Testis (tissue), 5 donors: ENCODE measurements at places on chromosomes 2 and 18. TPM values are rescaled to one million over a fixed set of nuclear protein-coding genes. Genes with fewer than 3 reads are reported as not detected.

DNA sequence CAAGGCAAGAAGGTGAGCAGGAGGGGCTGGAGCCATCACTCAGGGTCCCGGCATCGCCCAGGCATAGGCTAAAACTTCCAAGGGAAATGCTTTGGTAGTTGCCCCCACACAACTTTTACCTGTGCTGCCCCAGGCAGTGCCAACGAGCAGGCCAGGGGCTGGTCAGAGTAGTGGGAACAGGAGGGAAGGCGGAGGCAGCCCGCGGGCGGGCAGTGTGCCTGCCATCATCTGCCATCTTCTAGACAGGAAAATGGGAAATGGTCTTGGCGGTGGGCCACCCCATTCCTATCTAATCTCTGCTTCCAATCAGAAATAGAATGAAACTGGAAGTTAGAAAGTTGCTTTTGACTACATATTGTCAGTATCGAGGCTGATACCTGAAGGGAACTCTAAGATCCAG lies 26.0 kb upstream of the LYPD6B start:
- no peaks in the 10 kb centered on the region for H3K36me3 ChIP-seq
- no peaks in the 10 kb centered on the region for H3K27me3 ChIP-seq
- no peak overlapping the region for H3K4me3 ChIP-seq
- no peaks in the 10 kb centered on the region for H3K4me1 ChIP-seq
- no peak overlapping the region for H3K27ac ChIP-seq
- no peak for DNase-seq

DNA sequence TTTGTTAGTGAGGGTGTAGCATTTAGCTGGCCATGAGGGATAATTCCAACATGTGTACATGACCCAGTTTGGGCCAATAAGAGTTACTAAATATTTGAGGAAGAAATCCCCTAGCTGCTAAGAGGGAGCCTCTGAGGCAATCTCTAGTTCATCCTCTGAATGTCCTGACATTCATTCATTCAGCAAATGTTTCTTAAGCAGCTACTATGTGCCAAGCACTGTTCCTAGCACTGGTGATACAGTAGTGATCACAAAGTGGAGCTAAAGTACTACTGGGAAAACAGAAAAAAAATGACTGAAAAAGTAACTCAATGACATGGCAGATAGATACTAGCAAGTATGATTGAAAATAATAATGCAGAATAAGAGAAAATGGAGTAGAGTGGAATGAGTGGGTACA lies 79.8 kb upstream of the PID1 start:
- H3K27ac ChIP-seq: no peak overlapping the region
- DNase-seq: no peak
- H3K4me3 ChIP-seq: no peak overlapping the region

DNA sequence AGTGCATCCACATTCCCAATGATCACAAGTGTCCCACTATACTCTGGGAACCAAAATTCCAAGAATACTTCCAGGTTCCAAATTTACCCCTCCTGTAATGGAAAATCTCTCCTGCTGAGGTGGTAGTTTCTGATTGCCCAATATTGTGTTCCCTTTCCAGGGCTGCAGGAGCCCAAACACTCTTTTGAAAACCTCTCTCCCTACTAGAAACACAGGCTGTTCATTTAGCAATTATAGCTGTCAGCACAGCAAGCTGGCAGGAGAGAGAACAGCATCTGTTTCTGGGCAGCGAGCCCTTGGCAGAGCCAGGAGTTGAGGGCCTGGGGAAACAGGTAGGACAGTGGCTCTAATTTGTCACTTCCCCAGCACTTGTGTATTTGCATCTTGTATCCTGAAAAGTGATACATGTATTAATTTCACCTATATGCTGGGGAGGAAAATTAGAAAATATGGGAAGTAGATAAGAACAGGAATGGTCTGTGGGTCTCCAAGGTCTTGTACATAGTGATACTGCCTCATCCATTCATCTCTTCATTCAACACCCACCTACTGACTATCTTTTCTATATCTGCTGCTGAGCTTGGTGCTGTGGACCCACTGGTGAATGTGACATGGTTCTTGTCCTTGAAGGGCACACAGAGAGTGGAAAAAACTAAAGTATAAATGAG lies 16.9 kb upstream of the PAIP2B start:
- H3K27ac ChIP-seq: no peak overlapping the region
- DNase-seq: no peak
- H3K4me3 ChIP-seq: no peak overlapping the region

GRCh38 chr2:196415384-196415783 lies 224.1 kb upstream of the CCDC150 start:
- H3K27ac ChIP-seq: no peak overlapping the region
- H3K4me3 ChIP-seq: no peak overlapping the region
- no peak for DNase-seq
- no peaks in the 10 kb centered on the region for H3K27me3 ChIP-seq
- no peaks in the 10 kb centered on the region for H3K4me1 ChIP-seq
- no peaks in the 10 kb centered on the region for H3K36me3 ChIP-seq

DNA sequence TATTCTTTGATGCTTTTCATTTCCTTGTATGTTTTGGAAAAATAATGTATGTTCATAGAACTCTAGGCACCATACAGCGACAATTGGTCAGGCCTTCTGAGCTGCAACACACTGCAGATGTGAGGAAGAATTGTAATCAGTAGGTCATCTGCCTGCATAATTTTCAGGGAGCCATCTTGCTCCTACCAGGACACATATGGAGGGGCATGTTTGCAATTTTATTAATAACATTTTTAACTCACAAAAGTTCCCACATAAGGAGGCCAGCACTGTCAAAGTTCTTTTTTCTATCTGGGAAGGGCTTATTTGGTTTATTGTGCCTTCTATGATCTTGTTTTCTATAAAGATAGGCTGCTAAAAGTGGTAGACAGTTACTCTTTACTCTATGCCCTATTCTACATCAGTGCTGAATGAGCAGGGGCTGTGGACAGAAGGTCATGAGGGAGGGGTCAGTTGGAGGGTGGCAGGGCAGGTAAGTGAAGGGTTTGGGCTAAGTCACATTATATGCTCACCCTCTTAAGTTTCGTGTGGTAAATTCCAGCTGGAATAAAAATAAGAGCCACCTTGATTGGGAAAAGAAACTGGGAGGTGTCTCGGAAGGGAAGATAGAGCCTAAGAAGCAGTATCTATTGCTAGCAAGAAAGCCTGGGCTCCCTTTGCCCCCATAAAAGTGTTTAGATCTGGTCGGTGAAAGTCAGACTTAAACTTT lies 126.3 kb downstream of the PLCL1 start:
- H3K4me3 ChIP-seq: no peak overlapping the region
- H3K4me1 ChIP-seq: no peaks in the 10 kb centered on the region
- no peaks in the 10 kb centered on the region for H3K36me3 ChIP-seq
- no peak overlapping the region for H3K27ac ChIP-seq
- no peak for DNase-seq

DNA sequence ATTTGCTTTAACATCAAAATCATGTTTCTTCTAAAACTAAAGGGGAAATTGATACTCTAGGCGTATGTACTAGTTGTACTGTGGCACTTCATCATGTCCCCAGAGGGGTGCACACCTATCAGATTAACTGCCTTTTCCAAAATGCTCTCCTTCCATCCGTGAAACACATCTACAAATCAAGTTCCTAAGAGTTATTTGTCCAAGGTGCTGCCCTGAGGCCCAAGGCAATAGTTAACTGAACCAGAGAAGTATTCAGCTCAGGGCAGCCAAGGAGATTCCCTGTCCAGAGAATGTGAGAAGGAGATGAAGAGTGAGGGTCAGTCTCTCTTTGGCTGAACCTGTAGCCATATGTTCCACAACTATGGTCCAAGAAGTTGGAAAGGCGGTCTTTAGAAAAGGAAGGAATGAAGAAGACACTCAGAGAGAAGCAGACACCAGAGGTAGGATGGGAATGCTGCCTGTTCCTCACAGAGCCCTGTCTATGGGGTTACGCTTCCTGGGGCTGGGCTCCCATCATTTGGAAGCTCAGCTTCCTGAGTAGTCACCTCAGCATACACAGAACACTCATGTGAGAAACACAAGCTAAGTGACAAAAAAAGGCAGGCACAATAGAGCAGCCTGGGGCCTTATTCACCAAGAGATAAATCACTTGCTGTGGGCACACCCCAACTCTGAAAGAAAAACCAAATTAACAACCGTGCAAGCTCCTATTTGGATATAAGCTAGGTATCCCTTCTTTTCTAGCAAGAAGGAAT lies 55.6 kb downstream of the ANKRD44 start:
- H3K4me1 ChIP-seq: no peaks in the 10 kb centered on the region
- no peaks in the 10 kb centered on the region for H3K27me3 ChIP-seq
- DNase-seq: no peak
- H3K36me3 ChIP-seq: no peaks in the 10 kb centered on the region
- H3K27ac ChIP-seq: no peak overlapping the region
- no peak overlapping the region for H3K4me3 ChIP-seq

GRCh38 chr2:32702303-32703064 lies 74.6 kb downstream of the TTC27 start:
- H3K27ac ChIP-seq: peak overlapping the region; percentile 51
- H3K4me1 ChIP-seq: peaks cover 3% of the 10 kb centered on the region
- no peak for DNase-seq
- H3K4me3 ChIP-seq: no peak overlapping the region
- H3K36me3 ChIP-seq: no peaks in the 10 kb centered on the region

DNA sequence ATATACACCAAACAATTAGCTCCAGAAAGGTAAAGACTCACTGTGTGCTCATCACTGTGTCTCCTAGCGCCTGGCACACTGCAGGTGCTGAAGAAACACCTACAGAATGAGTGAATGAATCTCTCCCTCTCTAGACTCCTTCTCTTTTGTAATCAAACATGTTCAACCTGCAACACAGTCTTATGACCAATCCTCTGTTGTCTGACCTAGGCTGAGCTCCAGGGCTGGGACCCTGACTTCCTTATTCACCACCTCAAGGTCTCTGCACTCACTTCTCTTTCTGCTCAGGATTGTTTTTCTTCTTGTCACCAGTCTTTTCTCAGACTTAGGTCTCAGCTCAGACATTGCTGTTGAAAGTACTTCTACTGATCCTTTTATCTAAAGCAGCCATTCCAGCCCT lies 9.8 kb downstream of the CKAP2L start:
- H3K27ac ChIP-seq: no peak overlapping the region
- no peak for DNase-seq
- H3K4me1 ChIP-seq: no peaks in the 10 kb centered on the region
- H3K36me3 ChIP-seq: no peaks in the 10 kb centered on the region

GRCh38 chr2:227313310-227313709 lies 11.7 kb upstream of the MFF start:
- peak overlapping the region; percentile 50 for H3K27ac ChIP-seq
- no peaks in the 10 kb centered on the region for H3K27me3 ChIP-seq
- H3K4me1 ChIP-seq: peaks cover 6% of the 10 kb centered on the region
- no peaks in the 10 kb centered on the region for H3K36me3 ChIP-seq

GRCh38 chr2:9761577-9761976 lies 81.7 kb upstream of the TAF1B start:
- no peaks in the 10 kb centered on the region for H3K27me3 ChIP-seq
- H3K4me3 ChIP-seq: no peak overlapping the region
- DNase-seq: peak; percentile 79
- no peaks in the 10 kb centered on the region for H3K36me3 ChIP-seq
- peaks cover 41% of the 10 kb centered on the region for H3K4me1 ChIP-seq

GRCh38 chr2:80001701-80002101 lies 302.9 kb downstream of the LRRTM1 start:
- no peaks in the 10 kb centered on the region for H3K4me1 ChIP-seq
- H3K27me3 ChIP-seq: no peaks in the 10 kb centered on the region
- H3K4me3 ChIP-seq: no peak overlapping the region
- no peaks in the 10 kb centered on the region for H3K36me3 ChIP-seq
- DNase-seq: no peak

DNA sequence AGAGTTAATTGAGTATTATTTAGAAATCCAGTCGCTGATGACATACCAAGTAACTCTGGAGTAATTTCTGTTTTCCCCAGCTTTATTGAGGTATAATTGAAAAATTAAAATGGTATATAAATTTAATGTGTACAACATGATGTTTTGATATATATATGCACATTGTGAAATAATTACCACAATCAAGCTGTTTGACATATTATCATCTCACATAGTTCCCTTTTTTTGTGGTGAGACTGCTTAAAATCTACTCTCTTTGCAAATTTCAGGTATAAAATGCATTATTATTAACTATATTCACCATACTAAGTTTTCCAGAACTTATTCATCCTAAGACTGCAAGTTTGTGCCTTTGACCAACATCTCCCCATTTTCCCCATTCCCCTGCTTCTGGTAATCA lies 25.0 kb upstream of the SPAG16 start:
- H3K27me3 ChIP-seq: no peaks in the 10 kb centered on the region
- H3K4me1 ChIP-seq: no peaks in the 10 kb centered on the region
- no peaks in the 10 kb centered on the region for H3K36me3 ChIP-seq
- no peak overlapping the region for H3K4me3 ChIP-seq

GRCh38 chr2:88080545-88080944 lies 12.9 kb downstream of the SMYD1 start:
- no peaks in the 10 kb centered on the region for H3K36me3 ChIP-seq
- no peak for DNase-seq
- H3K4me1 ChIP-seq: peaks cover 13% of the 10 kb centered on the region
- no peak overlapping the region for H3K4me3 ChIP-seq
- no peak overlapping the region for H3K27ac ChIP-seq

DNA sequence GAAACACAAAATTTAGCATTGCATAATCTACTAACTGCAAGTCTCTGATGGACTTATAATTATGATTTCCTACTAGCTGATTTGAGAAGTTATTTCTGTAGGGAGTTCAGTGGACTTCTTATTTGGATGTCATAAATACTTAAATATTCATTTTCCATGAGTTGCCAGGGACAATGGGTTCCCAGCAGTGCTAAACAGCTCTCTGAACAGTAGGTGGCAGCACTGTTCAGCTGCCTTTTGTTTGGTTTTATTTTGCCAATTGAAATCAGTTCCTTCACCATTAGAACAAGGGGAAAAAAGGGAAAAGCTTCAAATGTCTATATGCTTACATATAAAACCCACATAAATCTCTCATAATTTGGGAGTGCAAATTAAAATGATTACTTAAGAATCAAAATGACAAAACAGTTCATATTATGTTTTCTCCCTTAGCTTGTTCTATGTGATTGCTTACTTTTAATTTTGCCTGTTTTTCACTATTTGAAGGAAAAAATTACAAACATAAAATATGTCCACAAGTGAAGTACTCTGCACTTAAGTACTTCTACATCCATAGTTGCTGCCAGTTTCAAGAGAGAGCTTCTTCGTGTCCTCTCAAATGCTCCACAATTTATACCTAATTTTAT lies 898.9 kb downstream of the CPS1 start:
- no peaks in the 10 kb centered on the region for H3K27me3 ChIP-seq
- H3K4me3 ChIP-seq: no peak overlapping the region
- H3K36me3 ChIP-seq: no peaks in the 10 kb centered on the region
- H3K4me1 ChIP-seq: no peaks in the 10 kb centered on the region

- no peak for DNase-seq
- H3K27me3 ChIP-seq: no peaks in the 10 kb centered on the region
- H3K4me3 ChIP-seq: no peak overlapping the region
- peaks cover 4% of the 10 kb centered on the region for H3K4me1 ChIP-seq
- H3K36me3 ChIP-seq: no peaks in the 10 kb centered on the region
- no peak overlapping the region for H3K27ac ChIP-seq
These were observed 28.7 kb downstream of the SMAD2 start for GRCh38 chr18:47901624-47902362.

MTHFD2 gene
- 19.0 TPM for total RNA-seq

TNFAIP6 gene
- total RNA-seq: 9.4 TPM

CRYGC gene
- total RNA-seq: not detected

MYO3B gene
- total RNA-seq: 2.5 TPM
